ENCODE measurements at places on chromosomes 4 and X. TPM values are rescaled to one million over a fixed set of nuclear protein-coding genes. Genes with fewer than 3 reads are reported as not detected.

DNA sequence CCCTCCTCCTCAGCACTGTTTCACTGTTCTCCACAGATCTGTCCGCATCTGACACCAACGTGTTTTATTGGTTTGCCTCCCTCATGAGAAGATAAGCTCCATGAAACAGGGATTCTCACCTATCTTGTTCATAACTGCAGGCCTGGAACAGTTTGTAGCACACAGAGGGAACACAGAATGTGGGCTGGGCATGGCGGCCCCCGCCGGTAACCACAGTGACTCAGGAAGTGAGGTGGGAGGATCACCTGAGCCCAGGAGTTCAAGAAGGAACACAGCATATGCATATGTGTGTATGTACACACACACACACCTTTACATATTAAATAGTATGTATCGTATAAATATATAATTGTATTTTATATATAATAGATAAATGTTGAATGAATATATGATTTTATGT is 168.6 kb downstream of the AFAP1 start:
- DNase-seq = peak; percentile 20

DNA sequence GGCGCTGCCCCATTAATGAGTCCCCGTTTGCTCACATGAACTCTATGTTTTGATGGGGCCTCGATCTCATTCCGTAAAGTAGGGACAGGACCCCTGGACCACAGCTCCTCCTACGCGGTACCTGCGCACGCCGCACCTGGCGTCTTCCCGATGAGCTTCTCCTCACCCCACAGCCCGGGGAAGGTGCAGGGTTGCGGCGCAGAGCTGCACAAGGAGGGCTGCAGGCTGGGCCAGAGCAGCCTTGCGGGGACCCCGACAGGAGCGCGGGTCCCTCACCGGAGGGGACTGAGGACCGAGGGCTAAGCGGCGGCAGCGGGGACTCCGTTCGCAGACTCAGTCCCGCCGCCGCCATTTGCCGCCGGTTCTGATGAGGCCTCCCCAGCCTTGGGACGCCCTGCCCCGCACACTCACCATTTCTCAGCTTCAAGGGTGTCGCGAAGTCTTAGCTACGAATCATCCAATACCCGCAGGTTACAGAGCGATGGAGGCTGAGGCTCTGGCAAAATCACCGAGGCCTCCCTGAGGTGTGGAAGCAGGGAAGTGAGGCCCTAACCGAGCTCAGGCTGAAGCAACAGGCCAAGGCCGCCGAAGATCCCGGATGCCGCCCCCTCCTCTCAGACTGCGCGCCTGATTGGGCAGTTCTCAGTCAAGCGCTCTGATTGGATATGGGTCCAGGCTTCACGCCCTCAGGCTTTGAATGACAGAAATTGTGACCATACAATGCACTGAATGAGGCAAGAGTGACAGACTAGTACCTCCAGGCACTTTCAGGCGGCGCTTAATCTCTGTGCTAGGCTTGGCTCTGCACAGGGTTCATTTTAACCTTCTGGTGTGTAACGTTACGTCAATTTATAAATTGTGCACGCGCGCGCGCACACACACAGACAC is 25.1 kb downstream of the ZNF721 start:
- DNase-seq = peak; percentile 96

GRCh38 chrX:7127056-7127455 is 20.5 kb upstream of the STS start:
- DNase-seq = no peak

DNA sequence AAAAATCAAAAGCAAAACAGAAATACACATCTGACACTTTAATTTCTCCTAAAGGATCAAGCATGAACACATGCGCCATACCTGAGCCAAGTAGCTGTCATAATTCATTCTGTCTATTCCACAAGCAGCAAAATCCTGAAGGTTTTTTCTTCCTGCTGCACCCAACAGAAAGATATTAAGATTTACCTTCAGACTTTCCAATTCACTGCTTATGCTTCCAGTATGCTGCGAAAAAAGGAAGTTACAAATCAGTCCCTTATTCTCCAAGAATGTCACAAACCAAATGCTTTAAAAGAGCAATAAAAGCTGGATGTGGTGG is 29.2 kb upstream of the FGFBP2 start:
- DNase-seq = no peak

PPP4R3C gene
- not detected for total RNA-seq
